ENCODE measurements at places on chromosomes 1 and 21. TPM values are rescaled to one million over a fixed set of nuclear protein-coding genes. Genes with fewer than 3 reads are reported as not detected.

- DNase-seq, result no peak
Measured at GRCh38 chr1:203772836-203773235, 7.9 kb downstream of the LAX1 start.

- no peak for DNase-seq
Measured at GRCh38 chr1:94719926-94720793, 100.0 kb upstream of the SLC44A3 start.

DNA sequence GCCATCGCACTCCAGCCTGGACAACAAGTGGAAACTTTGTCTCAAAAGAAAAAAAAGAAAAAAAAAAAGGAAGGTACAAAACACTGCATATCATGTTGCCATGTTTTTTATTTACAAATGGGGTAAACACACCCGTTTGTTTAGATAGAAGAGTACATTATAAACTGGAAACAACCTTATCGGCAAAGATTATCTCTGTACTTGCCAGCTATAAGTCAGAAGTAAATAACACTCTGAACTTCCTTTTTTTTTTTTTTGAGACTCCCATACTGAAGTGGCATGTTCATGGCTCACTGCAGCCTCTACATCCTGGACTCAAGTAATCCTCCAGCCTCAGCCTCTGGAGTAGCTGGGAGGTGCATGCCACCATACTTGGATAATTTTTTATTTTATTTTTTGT is 21.9 kb downstream of the USP48 start:
- no peak for DNase-seq

GRCh38 chr1:173914366-173914871 is 2.7 kb downstream of the SERPINC1 start:
- no peak for DNase-seq

GRCh38 chr1:57959531-57960241 is 535.8 kb upstream of the DAB1 start:
- DNase-seq, result no peak

- no peak for DNase-seq
Measured at GRCh38 chr1:175812936-175813335, 69.5 kb upstream of the TNR start.

DNA sequence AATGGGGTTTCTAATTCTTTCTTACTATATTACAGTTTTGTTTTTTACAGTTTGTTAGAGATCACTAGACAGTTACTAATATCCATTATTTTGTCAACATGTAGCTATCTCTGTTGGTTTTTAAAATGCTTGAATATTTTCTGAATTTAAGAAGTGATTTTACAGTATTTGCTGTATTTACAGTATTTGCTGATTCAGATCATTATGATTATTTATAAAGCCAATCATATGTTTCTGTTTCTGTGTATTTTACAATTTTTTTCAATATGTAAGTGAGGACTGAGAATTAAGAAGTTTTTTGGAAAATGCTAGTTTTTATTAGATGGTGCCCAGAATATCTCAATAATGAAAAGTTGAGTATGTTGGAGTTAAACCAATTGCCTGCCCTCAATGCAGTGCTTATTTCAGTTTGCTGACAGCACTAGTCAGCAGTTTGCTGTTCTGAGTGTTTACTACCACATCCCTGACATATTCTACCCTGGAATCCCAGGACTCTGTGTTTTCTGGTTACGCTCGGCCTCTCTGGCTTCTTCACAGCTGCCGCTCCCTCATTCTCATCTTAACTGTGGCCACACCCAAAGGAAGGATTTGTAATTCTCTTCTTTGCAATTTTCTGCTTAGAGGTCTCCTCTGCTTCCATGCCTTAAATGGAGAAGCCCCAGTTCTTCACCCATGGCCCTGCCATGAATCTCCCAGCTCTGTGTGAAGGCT is 68.0 kb upstream of the BACH1 start:
- DNase-seq, result no peak

- DNase-seq, result peak; percentile 62
Measured at GRCh38 chr1:45687754-45688740, at the start of gene TMEM69. TMEM69 (plus strand) TSS chr1:45688181; CDS start chr1:45691069, 2,888 bp downstream.

- no peak for DNase-seq
Measured at GRCh38 chr1:220813013-220813412, 26.3 kb downstream of the MTARC1 start.

GRCh38 chr1:201703621-201704438 is 125.1 kb upstream of the IPO9 start:
- peak; percentile 24 for DNase-seq

DNA sequence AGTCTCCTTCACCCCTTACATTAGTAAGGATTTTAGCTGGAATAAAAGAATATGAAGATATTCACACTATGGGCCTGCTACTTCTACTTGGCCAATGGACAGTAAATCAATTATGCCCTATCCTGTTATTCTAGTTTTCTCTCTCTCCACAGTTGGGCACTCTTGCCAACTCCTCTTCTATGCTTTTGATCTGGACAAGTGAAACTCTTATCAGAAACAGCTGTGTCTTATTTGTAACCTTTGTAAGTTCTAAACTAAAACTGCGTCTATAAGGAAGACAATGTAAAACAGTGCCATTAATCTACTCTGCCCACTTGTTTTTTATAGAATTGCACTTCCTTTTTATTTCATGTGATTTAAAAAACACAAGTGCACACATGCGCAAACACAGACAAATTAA is 244.0 kb upstream of the DMRTA2 start:
- DNase-seq, result no peak

DNA sequence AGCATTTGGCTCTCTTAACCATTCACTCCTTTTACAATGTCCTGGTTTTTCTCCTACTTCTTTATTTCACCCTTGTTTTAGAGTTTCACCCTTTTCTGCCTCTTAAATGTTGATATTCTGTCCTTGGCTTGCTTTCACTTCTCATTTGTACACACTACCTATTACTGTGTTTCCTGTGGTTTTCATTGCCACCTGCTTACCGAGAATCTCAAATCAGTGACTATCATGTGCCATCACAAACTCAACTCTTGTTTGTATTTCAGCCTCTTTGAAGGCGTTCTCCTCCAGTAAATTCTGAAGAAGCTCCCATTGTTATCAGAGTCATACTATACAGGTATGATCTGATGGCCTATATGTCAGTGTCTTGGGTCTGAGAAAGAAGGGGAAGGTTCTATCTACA is 65.7 kb downstream of the NPHS2 start:
- DNase-seq, result no peak

DNA sequence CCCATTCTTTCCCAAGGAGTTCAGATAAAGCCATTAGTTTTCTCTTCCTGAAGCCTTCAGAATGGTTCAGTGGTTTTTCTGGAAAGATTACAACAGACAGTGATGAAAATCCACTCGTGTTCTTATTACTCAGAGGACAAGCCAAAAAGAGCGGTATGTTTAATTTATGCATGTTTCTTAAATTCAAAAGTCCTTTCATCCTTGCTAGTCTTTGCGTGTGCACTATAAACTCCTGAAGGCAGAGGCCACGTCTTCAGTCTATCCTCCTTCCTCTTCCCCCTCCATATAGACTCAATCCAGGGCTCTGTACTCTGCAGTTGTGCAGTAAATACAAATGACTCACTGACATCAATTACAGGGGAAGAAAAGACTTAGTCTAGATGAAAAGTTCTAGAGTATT is 409.2 kb upstream of the PLXNA2 start:
- DNase-seq, result no peak

GRCh38 chr1:211535346-211535745 is 43.4 kb upstream of the RD3 start:
- no peak for DNase-seq

- DNase-seq, result no peak
Measured at GRCh38 chr1:91552091-91552490, 51.4 kb downstream of the CDC7 start.

- no peak for DNase-seq
Measured at GRCh38 chr1:93164816-93165215, 15.4 kb downstream of the TMED5 start.

- DNase-seq, result peak; percentile 12
Measured at GRCh38 chr1:223189903-223190724, 47.1 kb upstream of the TLR5 start.

GRCh38 chr1:229130028-229130668 is 140.8 kb upstream of the RAB4A start:
- DNase-seq, result no peak

DNA sequence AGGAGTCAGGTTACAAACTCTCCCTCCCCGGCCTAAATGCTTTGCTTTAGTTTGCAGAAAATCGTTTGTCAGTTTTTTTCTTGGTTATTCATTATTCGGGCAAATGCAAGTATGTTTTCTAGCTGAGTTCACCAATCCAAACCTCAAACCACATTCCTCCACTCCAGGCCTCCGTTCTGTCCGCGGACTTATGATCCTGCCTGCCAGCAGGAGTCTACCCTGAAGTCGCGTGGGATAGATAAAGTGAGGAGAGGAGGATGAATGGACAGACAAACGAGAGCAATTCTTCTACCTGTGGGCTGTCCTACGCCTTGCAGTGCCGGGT is 1.3 kb downstream of the ADAMTS1 start:
- no peak for DNase-seq

DNA sequence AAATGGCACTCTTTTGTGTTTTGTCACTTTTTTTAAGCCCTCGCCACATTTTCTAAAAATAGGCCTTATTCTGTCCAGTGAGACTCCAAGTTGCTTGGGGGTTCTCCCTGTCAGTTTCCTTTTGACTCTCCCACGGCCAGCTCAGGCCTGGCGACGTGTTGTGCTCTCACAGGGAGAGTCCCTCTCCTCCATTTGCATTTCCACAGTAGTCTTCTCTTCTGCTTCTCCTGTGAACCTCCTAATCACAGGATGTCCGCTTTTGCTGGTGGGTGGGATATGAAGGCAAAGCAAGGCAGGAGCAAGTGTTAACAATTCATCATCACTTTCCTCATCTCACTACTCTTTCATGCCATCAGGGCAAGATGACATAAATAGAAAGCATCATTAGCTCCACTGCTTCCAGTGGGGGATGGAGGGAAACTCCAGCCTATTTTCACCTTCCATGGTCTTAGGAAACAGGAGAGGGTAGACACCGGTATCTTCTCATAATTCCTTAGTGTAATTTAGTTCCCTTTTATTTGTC is 99.8 kb downstream of the INTS7 start:
- no peak for DNase-seq

DNA sequence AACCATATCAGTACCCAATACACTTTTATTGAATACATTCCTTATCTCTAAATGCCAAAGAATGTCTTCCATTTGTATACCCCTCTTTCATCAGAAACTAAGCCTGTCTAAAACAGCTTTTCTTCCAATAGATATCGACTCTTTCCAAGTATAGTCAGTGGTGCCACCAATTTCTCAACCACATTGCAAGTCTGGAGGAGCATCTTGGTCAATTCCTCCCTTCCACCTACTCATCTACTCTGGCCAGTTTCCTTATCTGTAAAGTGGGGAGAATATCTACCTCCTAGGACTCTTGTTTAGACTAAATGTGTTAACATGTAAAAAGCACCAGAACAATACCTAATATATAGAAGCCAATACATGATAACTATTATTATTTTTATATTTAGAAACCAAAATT is 28.5 kb upstream of the FGGY start:
- DNase-seq, result no peak

- DNase-seq, result no peak
Measured at GRCh38 chr1:203465146-203465798, 10.3 kb upstream of the PRELP start.

GRCh38 chr21:36663033-36663855 is 35.7 kb upstream of the SIM2 start:
- DNase-seq, result no peak

- DNase-seq, result no peak
Measured at GRCh38 chr1:216814576-216815259, 91.5 kb upstream of the ESRRG start.

- no peak for DNase-seq
Measured at GRCh38 chr1:30129001-30129408, 594.4 kb downstream of the MATN1 start.

GRCh38 chr1:155062702-155063411 is 683 bp upstream of the EFNA4 start:
- peak; percentile 68 for DNase-seq

NTRK1 gene
- 0.67 TPM for total RNA-seq

CFHR4 gene
- total RNA-seq, result not detected

OR2G6 gene
- total RNA-seq, result not detected

CFAP126 gene
- not detected for total RNA-seq

FCRL4 gene
- total RNA-seq, result not detected

ATP1A4 gene
- 0.27 TPM for total RNA-seq

PTGER3 gene
- 0.10 TPM for total RNA-seq

KCNK1 gene
- total RNA-seq, result not detected

BCAR3 gene
- total RNA-seq, result 0.87 TPM

GABPA gene
- total RNA-seq, result 23.9 TPM

LCE3E gene
- total RNA-seq, result not detected

RNU1-4 gene
- 3,922 TPM for total RNA-seq

ASCL5 gene
- 0.27 TPM for total RNA-seq
